ENCODE measurements at places on chromosomes 3 and 15.

GRCh38 chr15:80773122-80773551 is 6.0 kb upstream of the CEMIP start:
- no peak for DNase-seq

DNA sequence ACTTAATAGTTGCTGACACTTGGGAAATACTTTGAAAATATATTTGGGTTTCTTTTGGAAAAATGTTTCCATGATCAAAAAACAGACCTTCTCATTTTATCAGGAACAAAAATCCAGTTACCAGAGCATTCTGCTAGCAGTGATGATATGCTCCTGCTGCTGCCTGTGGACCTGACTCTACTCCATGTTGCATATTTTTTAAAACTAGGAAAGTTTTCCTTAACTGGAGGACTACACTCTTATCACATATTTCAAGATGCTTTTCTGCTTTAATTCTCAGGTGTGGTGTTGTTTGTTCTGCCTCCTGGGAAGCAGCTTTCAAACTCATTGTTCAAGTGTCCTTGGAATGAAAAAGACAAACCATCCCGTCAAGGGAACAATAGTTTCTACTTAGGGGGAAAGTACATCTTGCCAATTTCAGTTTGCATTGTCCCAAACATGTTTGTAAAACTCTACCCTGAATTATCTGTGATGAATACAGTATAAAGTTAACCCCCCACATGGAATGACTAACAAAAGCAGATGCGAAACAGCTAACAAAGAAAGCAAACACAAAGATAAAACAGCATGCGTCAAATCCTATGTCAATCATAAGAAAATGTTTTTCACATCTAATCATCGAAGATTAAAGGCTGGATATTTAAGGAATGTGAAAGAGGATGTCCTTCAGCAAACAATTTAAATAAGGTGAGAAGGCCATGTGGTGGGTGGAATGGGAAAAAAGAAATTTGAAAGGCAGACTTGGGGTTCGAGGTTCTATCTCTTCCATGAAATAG is 40.1 kb upstream of the PSMD6 start:
- DNase-seq, result no peak

- DNase-seq, result no peak
These were observed 478.9 kb upstream of the GOLIM4 start for GRCh38 chr3:168574455-168575158.

DNA sequence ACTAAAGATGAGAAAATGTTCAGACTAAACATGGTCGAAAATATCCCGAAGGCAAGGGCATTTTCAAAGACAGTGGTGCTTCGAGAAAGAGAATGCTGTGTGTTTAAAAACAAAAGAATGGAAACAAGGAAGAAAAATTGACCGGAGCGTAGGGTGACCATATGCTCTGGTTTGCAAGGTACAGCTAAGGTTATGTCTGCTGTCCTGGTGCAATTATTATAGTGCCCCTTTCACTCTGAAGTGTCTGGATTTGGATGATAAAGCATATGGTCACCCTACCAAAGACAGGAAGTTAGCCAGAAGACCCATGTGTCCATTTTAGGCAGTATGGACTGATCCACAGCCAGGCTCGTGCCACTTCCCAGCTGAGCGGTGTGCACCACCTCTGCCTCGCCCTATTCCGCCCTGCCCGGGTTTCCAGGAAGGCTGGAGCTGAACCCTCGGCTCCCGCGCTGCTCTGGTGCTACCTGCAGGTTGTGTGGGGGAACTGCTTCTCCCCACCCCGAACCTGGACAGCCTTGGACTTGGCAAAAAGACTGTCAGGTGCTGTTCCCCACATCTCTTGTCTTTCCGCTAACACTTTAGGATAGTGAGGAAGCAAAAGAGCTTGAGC is 25.2 kb downstream of the GOLGA6D start:
- no peak for DNase-seq

DNA sequence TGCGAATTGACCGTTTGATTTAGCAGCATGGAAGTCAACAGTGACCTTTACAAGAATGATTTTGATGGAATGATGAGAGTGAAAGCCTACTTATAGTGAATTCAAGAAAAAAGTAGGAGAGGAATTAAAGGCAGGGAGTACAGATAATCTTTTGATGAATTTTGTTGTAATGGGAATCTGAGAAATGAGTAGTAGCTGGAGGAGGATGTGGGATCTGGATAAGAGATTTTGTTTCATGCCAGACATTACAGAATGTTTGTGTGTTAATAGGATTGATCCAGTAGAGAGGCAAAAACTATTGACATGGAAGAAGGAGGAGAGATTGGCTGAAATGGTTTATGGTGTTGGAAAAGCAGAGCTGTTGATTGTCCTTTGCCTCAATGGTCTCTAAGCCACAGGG is 17.4 kb upstream of the ZNF609 start:
- no peak for DNase-seq

- DNase-seq, result no peak
These were observed 92.3 kb downstream of the FRMD5 start for GRCh38 chr15:44102675-44103254.

- no peak for DNase-seq
These were observed 8.1 kb downstream of the OR5H6 start for GRCh38 chr3:98272126-98272525.

- DNase-seq, result no peak
These were observed 288.5 kb downstream of the KBTBD8 start for GRCh38 chr3:67286586-67286985.

DNA sequence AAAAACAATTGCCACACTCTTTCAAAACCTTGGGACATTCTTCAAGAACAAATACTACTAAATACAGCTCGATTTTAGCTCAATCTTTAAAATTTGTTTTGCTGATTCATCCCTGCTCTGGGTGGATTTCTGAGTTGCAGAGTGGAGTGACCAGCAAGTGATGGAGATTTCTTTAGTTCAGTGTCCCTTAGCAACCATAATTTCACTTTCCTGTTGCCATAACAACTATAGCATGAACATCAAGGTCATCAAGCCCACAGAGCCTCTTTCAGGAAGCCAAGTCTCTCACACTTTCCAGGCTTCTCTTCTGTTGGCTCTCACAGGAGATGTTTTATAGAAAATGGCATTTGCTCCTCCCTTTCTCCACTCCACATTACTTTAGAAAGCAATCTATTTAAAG is 597.2 kb upstream of the ADAMTS9 start:
- no peak for DNase-seq

- no peak for DNase-seq
These were observed 8.4 kb downstream of the TMEM43 start for GRCh38 chr3:14133188-14133800.

GRCh38 chr3:149843502-149843901 is 30.5 kb downstream of the RNF13 start:
- no peak for DNase-seq

- DNase-seq, result no peak
These were observed 7.1 kb downstream of the CHD2 start for GRCh38 chr15:92907229-92907628.

- no peak for DNase-seq
These were observed 35.8 kb upstream of the SLC24A5 start for GRCh38 chr15:48084759-48085590.

DNA sequence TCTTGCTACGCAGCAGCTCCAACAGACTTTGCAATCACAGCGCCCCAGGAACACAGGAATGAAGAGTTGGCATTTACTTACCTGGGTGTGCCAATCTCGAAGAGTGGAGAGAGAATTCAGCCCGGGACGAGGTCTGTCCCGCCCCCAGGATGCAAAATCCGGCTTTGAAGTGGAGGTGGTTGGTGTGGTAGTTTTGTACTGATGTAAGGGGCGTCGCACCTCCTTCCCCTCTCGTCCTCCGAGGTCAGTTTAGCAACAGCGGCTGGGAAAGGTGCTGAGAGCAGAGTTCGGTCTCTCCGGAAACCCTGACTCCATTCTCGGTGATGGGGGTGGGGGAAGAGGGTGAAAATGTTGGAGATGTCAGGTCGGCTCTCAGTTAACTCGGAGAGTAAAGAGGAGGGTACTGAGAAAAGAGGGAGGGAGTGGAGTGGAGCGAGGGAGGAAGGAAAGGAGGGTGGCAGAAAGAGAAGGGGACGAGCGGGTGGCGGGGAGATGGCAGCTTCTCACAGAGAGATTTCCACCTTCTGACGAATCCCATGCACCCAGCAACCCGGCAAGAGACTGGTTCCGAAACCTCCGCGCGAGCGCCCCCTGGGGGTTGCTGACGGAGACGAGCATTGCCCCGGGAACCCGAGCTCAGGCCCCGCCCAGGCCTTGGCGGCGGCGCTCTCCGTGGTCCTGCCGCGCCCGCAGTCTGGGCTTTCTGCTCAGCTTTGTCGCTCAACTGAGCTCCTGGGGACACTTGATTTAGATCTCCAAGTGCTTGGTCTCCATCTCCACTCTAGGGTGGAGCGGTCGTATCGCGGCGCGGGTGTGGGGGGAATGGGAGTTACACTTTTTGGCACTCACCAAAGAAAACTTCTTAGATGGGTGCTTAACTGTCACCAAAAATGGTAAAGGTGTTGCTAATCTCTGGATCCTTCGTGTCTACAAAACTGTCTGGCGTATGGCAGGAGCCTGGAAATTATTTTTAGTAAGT is at the start of gene CPNE4:
CPNE4 (minus strand) TSS at position 529 of the 979 bp plus-strand sequence.
- DNase-seq, result no peak
